ENCODE measurements at places on chromosomes 7 and 10.

DNA sequence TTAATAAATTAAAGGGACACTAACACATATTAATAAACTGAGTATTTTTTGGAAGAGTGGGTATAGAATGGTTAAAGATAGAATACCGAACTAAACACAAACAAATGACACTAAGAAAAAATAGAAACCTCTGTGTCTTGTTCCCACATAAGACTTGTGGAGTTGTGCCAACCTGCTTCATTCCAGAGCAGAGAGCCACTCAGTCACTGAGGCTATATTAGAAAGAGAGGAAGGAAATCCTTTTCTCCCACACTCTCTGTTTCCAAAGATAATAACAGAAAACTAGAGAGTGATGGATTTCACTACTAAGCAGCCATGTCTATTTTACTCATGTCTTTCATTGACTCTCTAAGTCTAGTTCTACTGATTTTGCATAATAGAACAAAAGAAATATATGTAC lies 26.0 kb downstream of the CTNNA3 start:
- peak; percentile 29 for DNase-seq

GRCh38 chr10:89793649-89794254 lies 92.4 kb downstream of the KIF20B start:
- peak; percentile 75 for DNase-seq

DNA sequence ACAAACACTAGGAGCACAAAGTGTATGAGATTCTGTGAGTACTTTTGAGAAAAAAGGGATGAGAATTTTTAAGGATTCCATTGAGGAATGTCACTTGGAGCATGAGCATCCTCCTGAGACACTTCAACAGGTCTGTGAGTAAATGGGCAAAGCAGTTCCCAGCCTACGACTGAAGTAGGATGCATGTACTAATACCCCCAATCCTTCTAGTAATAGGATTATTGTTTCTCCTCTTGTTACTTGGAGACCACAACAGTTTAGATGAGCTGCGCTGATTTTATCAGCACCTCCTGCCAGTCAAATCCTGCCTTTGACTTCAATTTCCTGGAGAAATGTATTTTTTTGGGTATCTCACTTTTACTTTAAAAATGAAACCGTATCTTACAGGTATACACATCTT lies 820 bp downstream of the BBS9 start:
- no peak for DNase-seq

GRCh38 chr10:111445667-111446066 lies 368.8 kb downstream of the ADRA2A start:
- no peak for DNase-seq

GRCh38 chr7:21276471-21277035 lies 151.3 kb upstream of the SP4 start:
- DNase-seq = no peak

- peak; percentile 97 for DNase-seq
These were observed 249.1 kb upstream of the LYZL1 start for GRCh38 chr10:29039677-29040189.

GRCh38 chr7:78912781-78913180 lies 540.7 kb downstream of the MAGI2 start:
- DNase-seq = peak; percentile 1

- DNase-seq = no peak
These were observed 97.7 kb upstream of the RET start for GRCh38 chr10:42979181-42979580.

GRCh38 chr7:1457949-1458682 lies 1.2 kb downstream of the MICALL2 start:
- no peak for DNase-seq

DNA sequence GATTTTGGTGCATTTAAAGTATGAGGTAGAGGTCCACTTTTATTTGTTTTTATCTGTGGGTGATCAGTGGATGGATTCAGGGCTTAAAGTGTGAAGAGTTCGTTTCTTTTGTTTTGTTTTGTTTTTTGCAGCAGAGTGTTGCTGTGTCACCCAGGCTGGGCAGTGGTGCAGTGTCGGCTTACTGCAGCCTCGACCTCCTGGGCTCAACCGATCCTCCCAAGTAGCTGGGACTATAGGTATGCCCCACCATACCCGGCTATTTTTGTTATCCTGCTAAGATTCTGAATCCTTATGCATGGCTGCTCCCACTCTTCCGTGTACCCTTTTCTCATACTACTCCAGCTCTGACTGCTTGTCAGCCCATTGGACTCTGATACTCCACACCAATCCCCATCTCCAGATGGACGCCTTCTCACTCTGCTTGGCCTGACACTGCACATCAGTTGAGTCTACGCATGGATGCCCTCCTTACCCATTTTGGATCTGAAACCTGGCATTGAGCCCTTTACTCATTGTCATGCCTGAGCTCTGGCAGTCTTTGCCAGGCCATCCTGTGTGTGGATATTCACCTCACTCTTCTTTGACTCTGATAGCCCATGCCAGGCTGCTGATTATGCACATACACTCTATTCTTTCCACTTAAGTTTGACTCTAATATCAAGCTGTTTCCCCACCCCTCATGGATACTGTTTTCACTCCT lies 119.5 kb downstream of the CCSER2 start:
- DNase-seq = no peak

GRCh38 chr7:4616116-4616515 lies 66.0 kb upstream of the FOXK1 start:
- DNase-seq = no peak

GRCh38 chr10:58400609-58401008 lies 15.4 kb downstream of the TFAM start:
- DNase-seq = peak; percentile 17

DNA sequence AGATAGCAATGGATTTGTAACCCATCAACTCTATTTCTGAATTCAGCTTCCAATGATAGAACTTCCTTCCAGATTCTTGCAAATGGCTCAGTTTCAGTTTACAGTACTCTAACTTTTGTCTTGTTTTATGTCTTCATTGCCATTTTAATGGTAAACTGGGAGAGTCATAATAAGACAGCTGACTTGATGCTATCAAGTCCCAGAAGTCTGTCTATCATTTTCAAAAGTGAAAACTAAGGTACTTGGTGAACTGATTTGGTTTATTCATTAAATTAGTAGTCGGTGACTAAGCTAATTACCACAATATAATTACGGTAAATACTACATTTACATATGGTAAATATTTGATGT lies 25.0 kb downstream of the RTKN2 start:
- no peak for DNase-seq

- DNase-seq = no peak
These were observed 156.8 kb downstream of the CACNA2D1 start for GRCh38 chr7:82286798-82287140.

GRCh38 chr10:75297021-75297599 lies 61.4 kb upstream of the COMTD1 start:
- DNase-seq = no peak

GRCh38 chr7:157657741-157658740 lies 321.2 kb downstream of the DNAJB6 start:
- DNase-seq = no peak

GRCh38 chr7:105728028-105728427 lies 146.7 kb upstream of the EFCAB10 start:
- DNase-seq = no peak

DNA sequence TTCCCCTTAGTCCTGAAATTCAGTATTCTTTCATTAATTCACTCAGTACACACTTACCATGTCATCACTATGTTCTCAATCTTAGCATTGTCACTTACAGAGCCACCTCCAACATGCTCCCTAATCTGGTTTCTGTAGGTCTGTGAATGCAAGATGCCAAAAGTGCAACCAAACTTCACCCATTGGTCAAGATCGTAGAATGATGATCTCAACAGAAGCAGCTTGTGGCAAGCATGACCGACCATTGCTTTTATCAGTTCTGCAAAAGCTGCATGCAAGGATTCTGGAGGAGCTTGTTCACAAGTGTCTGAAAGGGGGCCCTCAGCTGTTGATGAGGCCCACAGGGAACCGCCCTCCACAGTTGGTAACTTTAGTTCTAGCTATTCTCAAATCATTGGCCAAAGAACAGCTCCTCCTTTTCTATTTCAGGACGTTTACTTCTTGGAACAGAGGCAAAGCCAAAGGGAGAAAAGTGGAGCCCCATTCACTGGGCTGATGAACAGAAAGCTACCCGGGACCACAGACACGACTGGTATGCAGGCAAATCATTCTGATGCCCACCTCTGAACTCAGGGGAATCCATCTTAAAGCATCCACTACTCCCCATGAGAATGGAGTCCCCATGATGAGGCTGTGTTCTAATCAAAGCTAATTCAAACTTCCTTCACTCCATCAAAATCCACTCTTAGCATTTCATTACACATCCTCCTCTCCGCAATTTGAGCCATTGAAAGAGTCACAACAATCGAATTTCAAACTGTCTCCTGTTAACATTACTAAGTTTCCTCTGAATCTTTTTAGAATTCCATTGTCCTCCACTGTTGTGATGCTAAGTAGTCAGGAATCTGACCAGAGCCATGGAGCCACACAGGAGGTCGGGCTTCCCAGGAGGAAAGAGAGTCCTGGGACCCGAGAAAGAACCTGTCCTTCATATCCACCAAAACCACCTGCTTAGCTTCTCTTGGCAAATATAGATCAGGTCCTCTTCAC lies 13.9 kb downstream of the GRB10 start:
- DNase-seq = no peak

DNA sequence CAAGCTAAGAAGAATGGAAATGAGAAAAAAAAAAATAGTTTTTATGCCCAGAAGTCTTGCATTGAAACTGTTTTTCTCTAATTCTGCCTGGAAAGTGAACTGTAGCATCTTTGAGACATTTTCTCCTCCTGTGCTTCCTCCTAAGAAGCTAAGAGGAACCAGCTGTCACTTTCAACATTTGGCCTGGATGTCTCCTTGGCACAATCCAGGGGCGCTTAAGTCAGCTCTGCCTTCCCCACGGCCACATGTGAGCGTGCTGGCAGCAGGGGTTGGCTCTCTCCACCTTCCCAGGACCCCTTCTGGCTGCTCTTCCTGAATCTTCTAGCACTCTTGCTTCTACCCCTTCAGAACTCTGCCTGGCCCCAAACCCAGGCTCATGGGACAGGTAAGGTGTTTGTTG lies 289.6 kb upstream of the ADARB2 start:
- no peak for DNase-seq

DNA sequence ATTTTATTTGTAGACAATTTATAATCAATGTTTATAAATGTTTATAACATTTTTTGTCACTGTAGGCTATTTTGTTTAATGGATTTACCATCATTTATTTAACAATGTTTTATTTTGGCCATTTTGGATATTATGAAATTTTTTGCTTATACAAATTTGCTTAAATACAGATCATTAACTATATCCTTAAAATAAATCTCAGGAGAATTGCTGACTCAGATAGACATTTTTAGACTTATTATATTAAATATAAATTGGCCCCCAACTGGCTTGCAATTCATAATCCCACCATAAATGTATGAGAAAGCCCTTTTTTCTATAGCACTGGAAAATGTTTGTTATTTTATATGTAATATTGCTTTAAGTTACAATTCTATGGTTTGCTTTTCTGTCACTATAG lies 3.8 kb upstream of the CLRN3 start:
- no peak for DNase-seq

- peak; percentile 84 for DNase-seq
These were observed 73.1 kb upstream of the UCN3 start for GRCh38 chr10:5291501-5292195.

DNA sequence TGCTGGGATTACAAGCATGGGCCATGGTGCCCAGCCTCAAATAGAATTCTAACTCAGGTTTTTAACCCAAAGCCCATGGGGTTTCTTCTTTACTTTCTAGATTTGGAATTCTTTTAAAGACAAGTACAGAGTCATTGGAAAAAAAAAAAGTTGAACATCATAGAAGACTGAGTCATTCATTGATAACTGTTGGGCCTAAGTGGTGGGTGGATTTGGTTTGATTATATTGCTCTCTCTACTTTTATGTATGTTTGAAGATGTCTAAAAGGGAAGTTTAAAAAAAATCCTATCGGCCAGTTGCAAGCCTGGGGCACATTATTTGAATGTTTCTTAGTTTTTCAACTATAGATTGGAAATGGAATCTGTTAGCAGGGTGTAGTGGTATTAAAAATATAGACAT lies 49.7 kb downstream of the INPP5F start:
- DNase-seq = no peak

GRCh38 chr10:100364735-100365391 lies 17.8 kb downstream of the SCD start:
- peak; percentile 93 for DNase-seq

DNA sequence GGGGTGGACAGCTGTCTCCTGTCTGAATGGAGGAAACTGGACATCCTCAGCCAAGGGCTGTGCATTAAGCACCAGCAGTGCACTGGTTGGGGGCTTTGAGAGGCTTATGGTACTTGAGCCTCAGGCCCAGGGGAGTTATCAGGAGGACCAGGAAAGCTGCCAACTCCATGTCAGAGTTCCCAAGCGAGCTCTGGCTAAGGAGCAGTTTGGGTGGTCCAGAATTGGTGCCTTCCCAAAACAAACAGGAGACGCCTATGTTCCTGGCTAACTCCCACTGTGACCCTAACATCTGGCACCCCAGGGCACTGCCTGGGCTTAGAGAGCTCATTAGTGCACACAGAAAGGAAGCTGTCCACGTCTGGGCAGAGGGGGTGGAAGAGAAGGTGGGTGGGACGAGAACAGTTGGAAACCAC lies 408.6 kb upstream of the NPVF start:
- no peak for DNase-seq

DNA sequence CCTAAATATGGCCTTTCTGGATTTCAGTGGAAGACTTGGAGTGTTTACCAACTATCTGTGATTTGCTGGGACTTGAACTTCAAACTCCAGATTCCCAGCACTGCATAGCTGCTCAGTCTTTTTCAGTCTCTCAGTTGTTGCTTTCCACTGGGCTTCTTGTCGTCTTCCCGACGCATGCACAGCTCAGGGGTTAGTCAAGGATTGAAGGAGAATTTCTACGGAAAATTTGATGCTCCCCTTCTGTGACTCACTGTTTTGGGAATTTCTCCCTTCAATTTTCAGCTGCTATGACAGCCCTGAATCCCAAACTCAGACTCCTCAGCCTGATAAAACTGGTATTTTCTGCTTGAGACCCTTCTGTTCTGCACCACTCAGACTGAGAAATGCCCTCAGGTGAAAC lies 91.7 kb downstream of the CYP26A1 start:
- DNase-seq = no peak

GRCh38 chr10:69962746-69963135 lies 89.9 kb upstream of the MACROH2A2 start:
- DNase-seq = no peak

All from amniotic epithelial cell (primary cell).